Activated T-helper 9 cell treated with anti-CD3 and anti-CD28 coated beads, Interleukin-2, amount 50 U/mL, for 16 hours (primary cell): ENCODE measurements at places on chromosomes 5 and 9.

DNA sequence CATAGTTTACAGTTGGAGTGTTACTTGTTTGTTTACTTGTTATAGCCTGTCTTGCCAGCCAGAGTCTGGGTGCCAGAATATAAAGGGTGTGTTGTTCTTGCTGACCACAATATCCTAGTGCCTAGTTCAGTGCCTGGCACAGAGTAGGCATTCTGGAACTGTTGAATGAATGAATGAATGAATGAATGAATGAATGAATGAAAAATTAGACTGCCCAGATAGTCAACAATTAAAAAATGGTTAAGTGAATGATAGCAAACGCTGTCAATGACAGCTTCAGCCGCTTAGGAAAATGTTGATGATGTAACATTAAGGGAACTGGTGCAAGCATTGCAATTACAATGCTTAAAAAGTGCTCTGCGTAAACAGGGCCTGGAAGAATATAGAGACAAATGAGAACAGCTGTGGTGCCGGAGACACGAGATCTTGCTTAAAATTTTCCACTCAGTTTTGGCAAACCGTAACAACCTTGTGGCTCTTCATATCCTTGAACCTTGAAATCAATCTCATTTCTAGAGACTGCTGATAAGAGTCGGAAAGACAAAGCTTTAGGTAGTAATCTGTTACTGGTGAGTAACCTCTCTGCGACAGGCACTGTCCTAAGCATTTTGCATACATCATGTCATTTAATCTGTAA, 4.7 kb upstream of the TTLL11 start:
- DNase-seq: no peak

- no peak for DNase-seq
These were observed 49.7 kb downstream of the TIMD4 start for GRCh38 chr5:156913355-156913718.

- no peak for DNase-seq
These were observed 226.2 kb upstream of the SMC2 start for GRCh38 chr9:103867886-103868285.

GRCh38 chr9:76629205-76629990, 134.8 kb upstream of the PCA3 start:
- DNase-seq: no peak

DNA sequence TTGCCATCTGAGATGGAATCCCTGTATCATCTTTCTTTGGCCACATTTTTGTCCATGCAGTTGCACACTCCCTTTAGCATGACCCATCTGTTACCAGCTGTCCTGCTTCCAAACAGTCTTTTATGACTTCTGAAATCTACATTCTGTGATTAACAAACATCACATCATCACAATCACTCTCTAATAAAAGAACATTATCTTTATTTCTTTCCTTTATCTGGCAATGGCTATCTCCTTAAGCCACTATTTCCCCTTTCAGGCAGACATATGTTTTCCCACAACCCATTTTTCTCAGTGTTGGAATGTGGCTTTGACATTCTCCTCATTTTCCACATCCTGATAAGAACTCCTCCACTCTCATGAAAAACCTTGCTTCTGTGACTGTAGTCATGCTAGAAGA, 141.0 kb downstream of the ST8SIA4 start:
- no peak for DNase-seq

DNA sequence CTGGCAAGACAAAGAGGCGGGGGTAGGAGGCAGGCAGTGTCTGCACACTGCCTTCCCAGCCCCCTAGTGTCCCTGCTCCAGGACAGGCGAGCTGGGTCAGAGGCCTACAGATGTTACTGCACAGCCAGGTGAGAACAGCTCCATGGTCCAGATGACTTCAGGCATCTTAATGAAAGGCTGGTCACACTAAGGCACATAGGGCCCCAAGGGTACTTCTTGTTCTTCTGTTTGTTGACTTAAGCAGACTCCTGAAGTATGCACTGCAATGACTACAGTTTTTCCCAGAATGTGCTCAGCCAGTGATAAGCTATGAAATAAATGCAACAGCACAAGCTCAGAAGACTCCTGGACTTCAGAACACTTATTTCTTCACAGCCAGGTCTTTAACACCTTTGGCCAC, 27.4 kb downstream of the ATPSCKMT start:
- DNase-seq: no peak
